ENCODE measurements at places on chromosomes 6 and 20.

GRCh38 chr20:31836853-31837608 lies 8.4 kb downstream of the FOXS1 start:
- no peak for DNase-seq

GRCh38 chr6:4348462-4349112 lies 213.2 kb upstream of the ECI2 start:
- no peak for DNase-seq

DNA sequence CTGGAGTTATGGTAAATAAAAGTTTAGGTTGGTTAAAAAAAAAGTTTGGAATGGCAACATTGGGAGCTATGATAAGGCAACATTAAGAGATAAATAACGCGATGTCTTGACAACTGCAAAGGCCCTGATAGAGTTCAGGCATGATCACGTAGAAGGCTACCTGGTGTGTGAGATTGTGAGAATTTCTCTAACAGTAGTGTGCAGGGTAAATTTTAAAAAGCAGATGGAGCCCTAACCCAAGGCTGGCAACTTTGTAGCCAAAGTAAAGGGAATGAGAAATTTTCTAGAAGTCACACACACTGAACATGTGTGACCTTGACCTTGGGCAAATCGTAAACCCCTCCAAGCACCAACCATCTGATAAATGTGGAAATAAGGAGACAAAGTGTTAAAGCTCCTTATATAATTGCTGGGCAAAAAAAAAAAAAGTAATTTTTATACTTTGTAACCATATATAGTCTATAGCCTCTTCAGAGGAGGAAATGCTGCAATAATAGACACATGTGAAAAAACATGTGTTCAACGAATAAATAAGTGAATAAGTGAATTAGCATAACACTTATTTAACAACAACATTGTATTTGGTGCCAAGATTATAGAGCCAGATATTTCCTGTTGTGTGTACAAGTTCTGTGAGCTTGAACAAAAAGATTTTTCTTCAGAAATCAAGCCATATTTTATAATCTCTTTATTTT lies 18.2 kb downstream of the KCNQ5 start:
- no peak for DNase-seq

DNA sequence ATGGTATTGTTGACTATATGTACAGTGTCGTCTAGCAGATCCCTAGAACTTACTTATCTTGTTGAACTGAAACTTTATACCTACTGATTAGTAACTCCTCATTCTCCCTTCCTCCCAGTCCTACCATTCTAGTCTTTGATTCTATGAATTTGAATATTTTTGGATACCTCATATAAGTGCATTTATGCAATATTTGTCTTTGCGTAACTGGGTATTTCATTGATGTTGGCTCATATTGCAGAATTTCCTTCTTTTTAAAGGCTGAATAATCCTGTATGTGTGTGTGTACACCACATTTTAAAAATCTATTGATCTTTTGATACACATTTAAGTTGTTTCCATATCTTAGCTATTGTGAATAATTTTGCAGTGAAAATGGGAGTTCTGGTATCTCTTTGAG lies 119.9 kb downstream of the SOX4 start:
- no peak for DNase-seq

DNA sequence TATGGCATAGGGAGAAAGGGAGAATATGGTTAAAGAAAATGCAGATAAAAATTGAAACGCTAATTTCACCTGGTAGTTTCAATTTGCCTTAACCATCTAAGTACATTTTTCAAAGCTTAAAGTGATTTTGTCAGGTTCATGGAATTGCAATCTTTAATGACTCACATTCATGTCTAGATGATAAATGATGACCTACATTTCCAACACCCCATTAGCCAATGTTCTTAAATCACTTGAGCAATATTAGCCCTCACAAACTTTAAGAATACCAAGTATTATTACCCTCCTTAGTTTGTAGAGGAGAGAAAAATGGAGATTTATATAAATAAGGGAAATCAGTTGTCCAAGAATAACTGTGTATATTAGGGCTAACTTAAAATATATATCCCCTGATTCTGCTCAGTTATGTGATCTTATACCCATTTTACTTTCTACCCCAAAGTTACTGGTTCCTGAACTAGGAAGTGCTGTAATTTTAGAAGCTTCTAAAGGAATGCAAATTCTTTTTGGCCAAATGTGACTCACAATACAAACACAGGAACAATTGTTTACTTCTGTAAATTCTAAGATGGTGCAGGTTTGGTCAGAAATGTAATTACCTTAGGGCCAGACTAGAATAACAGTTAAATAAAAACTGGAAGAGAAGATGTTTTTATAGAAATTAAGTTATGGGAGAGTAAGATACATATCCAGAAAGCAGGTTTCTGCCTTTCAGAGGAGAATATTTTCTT lies 34.5 kb downstream of the TPBG start:
- DNase-seq: no peak

- DNase-seq: no peak
Observed at GRCh38 chr6:110528930-110529325, 52.5 kb upstream of the SLC22A16 start.
